Mononuclear cell (primary cell): ENCODE measurements at places on chromosomes 11 and 22. TPM values are rescaled to one million over a fixed set of nuclear protein-coding genes. Genes with fewer than 3 reads are reported as not detected.

The LMNTD2 gene
- total RNA-seq = 2.1 TPM

The DKK3 gene
- 0.73 TPM for total RNA-seq

The OR52W1 gene
- total RNA-seq = not detected

The MAML2 gene
- 48.2 TPM for total RNA-seq

The SHANK2 gene
- 0.21 TPM for total RNA-seq

The KCNC1 gene
- total RNA-seq = under 0.01 TPM

The DUSP8 gene
- 12.5 TPM for total RNA-seq
